ENCODE measurements at places on chromosomes 11 and 22.

DNA sequence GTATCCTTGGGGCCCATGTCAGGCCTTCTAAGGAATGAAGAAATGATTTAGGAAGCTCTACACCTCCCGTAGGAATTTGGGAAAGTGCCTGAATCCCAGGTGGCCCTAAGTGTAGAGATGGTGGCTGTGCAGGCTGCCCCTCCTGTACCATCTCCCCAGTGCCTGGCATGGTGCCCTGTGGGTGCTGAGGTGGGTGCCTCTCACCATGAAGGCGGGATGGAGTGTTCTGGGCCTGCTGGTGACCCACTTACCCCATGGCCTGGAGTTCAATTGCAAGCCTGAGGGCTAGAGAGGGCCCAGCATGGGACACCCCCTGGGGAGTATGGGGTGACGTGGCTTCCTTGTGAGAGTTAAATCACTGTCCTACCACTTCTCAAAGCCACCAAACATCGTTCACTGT lies 19.8 kb downstream of the SAMM50 start:
- no peak for DNase-seq

DNA sequence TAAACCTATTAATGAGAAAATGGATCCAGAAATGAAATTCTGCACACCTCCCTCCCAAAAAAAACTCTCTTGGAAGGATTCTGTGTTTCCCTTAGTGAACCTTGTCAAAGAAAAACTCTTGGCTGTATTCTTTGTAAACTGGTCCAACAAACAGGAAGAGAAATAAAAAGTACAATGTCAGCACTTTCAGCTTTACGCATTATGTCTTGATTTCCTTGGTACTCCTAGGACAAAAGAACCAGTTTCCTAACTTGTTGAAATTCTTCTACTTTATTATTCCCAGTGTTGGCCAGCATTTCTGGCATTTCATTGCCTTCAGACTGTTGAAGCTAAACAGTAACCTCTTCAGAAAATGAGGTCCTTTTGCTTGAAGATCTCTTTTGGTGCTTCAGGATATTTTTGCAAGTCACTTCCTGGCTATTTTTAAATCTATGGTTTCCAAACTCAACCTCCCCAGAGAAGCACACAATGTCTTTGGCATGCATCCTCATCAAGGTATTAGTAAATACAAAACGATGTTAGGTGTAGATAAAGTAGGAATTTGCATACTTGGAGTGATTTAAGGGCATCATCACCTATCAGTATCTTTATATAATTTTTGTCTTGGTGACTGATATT lies 342.7 kb downstream of the AASDHPPT start:
- no peak for DNase-seq

GRCh38 chr11:16223558-16223957 lies 132.8 kb downstream of the SOX6 start:
- DNase-seq = no peak

DNA sequence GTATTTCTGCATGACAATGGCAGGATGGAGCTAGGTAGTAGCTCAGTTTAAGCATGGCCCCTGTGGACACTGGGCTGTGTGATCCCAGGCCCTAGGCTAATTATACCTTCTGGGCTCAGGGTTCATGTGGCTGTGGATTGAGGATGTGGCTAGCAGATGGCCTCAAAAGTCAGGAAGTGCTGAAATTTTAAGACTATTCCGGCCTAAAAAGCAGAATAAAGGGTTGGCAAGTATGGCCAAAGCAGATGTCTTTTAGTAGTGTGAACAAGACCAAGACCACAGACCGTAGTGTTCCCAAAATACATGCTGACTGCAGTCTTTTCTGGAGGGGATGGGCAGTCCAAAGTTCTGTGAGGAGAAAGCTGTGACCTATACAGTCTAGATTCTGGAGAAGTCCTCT lies 115.7 kb upstream of the RAG2 start:
- no peak for DNase-seq

DNA sequence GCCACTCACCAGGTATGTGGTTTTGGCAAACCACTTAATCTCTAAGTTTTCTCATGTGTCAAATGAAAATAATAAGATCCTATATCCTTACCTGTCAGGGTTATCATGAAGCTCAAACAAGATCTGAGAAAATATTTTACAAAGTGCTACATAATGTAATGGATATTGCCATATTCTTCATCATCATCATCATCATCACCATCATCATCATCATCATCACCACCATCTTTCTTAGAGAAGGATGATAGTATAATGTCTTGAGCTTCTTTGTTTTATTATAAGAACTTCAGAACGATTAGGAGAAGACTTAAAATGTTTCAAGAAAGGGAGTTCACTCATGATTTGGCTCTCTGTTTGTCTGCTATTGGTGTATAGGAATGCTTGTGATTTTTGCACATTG lies 72.5 kb upstream of the UCP3 start:
- DNase-seq = no peak

GRCh38 chr22:49290711-49291110 lies 537.0 kb downstream of the BRD1 start:
- no peak for DNase-seq

DNA sequence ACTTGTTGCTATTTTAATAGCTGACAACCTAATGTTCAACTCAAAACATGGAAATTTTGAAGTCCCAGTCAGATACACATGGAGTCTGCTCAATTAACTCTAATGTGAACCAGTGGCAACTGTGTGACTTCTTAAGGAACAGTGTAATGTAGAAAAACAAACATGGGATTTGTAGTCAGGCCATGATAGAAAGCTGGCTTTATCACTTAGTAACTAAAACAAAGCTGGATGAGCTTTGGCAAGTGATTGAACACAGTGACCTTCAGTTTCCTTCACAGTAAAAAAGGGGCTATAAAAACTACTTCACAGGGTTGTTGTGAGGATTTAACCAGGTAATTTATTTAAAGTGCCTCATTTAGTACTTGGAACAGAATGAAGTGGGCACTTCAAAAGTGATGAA lies 62.6 kb downstream of the PRCP start:
- DNase-seq = no peak

- DNase-seq = no peak
Observed at GRCh38 chr11:60777572-60777971, 7.6 kb upstream of the MS4A10 start.

- no peak for DNase-seq
Observed at GRCh38 chr11:69287968-69288882, 5.7 kb upstream of the MYEOV start.

DNA sequence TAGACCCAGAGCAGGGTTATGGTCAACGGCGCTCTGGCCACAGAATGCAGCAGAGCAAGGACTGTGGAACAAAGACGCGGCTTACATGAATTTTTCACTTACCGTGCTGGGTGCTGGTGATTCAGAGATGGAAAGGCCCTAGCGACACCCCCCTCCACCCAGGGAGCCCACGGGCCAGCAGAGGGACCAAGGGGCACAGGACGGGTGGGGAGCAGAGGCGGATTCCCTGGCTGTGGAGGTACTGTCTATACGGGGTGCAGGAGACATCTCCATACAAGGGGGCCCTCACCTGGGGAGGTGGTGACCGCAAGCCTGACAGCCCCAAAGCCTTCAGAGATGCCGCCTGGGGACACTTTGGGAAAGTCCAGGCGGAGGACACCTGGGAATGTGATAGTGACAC lies 1.1 kb upstream of the SEPTIN5 start:
- no peak for DNase-seq

DNA sequence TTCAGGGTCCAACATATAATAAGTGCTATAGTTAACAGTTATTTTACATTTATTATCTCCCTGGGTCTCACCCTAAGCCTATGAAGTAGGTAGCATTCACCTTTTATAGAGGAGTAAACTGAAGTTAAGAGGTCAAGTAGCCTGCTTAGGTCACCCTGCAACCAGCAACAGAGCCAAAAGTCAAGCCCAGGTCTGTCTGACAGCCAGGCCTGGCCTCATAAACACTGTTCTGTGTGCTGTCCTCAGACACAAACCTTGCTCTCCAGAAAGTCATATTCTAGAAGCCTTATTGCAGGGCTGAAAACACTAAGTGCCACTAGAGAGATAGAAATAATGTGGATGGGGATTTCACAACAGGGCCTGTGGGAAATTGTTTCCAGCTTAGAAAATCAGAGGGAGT lies 59.3 kb downstream of the BDNF start:
- no peak for DNase-seq

DNA sequence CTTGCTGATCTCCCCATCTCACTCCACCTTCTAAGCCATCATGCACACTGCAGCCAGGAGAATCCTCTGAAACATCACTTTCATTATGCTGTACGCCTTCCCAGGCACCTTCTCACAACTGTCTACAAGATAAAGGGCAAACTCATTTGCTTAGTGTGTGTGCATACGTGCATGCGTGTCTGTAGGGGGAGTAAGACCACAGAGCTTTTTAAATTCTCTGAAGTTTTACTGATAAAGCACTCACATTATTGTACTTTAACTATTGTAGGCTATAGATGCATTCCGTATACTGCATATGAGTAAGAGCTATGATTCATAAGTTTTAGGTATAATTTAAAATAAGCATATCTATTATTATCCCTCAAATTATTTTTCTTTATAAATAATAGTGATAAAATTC lies 15.3 kb upstream of the ANKK1 start:
- no peak for DNase-seq

- no peak for DNase-seq
Observed at GRCh38 chr11:122441666-122442035, 213.9 kb upstream of the UBASH3B start.

- DNase-seq = no peak
Observed at GRCh38 chr11:96567176-96567575, 177.4 kb downstream of the JRKL start.

- DNase-seq = no peak
Observed at GRCh38 chr11:117997823-117998579, 11.8 kb downstream of the IL10RA start.

DNA sequence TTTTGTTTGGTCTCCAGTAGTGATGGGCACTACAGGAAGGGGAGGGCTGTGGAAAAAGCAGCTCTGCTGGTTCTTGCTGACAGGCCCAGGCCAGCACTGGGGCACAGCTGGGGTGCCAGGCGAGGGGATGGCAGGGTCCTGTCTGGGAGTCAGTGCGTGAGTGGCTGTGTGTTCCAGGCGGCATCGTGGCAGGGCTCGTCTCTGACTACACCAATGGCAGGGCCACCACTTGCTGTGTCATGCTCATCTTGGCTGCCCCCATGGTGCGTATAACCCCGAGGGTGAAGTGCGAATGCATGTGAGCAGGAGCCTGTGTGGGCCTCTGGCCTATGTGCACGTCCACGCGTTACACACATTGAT lies 20.9 kb downstream of the SLC37A2 start:
- DNase-seq = no peak

- DNase-seq = no peak
Observed at GRCh38 chr11:6642957-6643356, 12.7 kb downstream of the DCHS1 start.

DNA sequence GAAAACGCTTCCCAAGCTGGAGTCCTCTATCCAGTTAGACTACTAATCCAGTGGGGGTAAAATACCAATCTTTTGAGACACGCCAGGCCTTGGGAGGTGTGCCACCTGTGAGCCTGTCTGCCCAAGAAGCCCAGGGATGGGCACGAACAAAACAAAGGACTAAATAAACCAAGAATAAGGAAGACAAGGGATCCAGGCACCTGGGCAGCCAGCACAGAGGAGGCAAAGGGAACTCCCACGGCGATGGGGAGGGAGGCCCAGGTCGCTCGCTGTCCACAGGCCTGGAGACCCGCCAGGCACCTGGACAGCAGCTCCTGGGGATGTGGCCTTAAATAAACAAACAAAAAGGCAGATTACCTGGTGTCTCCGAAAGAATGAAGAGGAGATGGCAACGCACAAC lies 31.4 kb downstream of the LRFN4 start:
- DNase-seq = no peak

- no peak for DNase-seq
Observed at GRCh38 chr11:115941481-115941993, 437.3 kb upstream of the CADM1 start.

DNA sequence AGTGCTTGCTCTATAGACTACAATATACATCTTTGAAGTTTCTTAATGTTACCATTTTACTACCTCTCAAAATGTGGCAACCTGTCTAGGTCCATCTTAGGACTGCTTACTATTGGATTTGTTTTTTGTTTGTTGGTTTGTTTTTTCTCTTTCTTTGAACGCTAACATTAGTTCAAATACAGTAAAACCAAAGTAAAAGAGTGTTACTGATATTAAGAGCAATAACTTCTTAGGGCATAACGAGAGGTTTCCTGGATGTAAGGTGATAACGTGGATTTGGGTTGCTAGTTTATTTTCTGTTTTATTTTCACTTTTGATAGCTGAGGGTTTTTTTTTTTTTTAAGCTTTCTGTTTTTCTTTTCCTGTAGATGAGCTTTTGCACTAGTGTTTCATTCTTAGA lies 43.6 kb downstream of the TMEM135 start:
- no peak for DNase-seq

DNA sequence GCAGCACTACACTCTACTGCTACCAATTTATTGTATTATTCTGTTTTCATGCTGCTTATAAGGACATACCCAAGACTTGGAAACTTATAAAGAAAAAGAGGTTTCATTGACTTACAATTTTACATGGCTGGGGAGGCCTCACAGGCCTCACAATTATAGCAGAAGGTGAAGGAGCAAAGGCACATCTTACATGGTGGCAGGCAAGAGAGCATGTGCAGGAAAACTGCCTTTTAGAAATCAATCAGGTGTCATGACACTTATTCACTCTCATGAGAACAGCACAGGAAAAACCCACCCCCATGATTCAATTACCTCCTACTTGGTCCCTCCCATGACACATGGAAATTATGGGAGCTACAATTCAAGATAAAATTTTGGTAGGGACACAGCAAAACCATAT lies 49.6 kb upstream of the GLYAT start:
- no peak for DNase-seq

- DNase-seq = no peak
Observed at GRCh38 chr11:93221539-93221938, 23.7 kb upstream of the SLC36A4 start.

DNA sequence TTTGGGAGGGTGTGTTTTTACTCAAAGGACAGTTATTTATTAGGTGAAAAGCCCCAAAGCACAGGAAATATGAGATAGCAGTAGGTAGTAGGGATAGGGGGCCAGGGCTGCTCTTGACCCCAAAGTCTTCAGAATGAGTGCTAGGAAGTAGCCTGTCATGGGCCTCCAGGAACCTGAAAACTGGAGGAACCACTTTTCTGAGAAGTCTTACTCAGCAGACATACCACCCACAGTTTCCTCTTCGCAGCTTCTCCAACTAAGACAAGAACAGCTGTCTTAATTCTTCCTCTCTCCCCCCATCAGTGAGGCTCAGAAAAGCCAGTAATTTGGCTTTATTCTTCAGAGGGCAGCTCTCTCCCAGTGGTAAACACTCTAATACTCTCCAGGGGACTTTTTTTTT lies 84.0 kb upstream of the CTSC start:
- DNase-seq = no peak

- DNase-seq = no peak
Observed at GRCh38 chr11:12592283-12592682, 81.9 kb upstream of the TEAD1 start.

GRCh38 chr22:39621826-39622225 lies 51.3 kb downstream of the CACNA1I start:
- DNase-seq = no peak
